T-helper 17 cell (primary cell): ENCODE measurements at places on chromosomes 1 and 21. TPM values are rescaled to one million over a fixed set of nuclear protein-coding genes. Genes with fewer than 3 reads are reported as not detected.

Gene COL24A1
- 0.94 TPM for total RNA-seq

Gene FCAMR
- not detected for total RNA-seq

Gene MAP3K21
- 1.4 TPM for total RNA-seq

Gene MEX3A
- not detected for total RNA-seq

Gene AADACL4
- total RNA-seq = not detected

Gene MYBPHL
- not detected for total RNA-seq

Gene FCRL3
- 3.4 TPM for total RNA-seq

Gene LCE2A
- total RNA-seq = not detected

Gene ANKRD65
- total RNA-seq = not detected

DNA sequence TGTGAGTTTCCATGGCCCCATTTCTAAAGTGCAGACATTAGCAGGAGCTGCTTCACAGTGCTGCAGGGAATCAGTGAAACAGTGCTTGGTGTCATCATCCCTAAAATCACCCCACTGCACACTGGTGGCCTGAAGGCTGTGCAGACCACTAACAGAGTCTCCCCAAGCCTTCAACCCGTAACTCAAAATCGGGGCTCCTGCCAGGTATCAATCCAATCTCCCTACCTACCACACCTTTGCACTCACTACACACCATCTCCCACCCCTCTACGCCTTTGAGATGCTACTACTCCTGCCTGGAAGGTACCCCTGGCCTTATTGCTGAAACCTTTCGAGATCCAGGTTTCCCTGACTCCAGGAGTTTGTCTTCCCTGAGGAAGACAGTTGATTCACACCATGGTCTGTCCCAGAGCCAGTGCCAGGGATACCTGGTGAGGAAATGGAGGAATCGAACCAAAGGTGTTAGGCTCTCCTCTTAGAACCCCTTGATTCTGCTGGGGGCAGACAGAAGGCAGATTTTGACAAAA, 25.5 kb downstream of the SLC2A1 start:
- H3K4me1 ChIP-seq = peaks cover 70% of the 10 kb centered on the region
- no peaks in the 10 kb centered on the region for H3K27me3 ChIP-seq
- peaks cover 5% of the 10 kb centered on the region for H3K36me3 ChIP-seq
- DNase-seq = no peak

- DNase-seq = no peak
- H3K4me1 ChIP-seq = peaks cover 3% of the 10 kb centered on the region
- H3K36me3 ChIP-seq = peaks cover 2% of the 10 kb centered on the region
- no peak overlapping the region for H3K4me3 ChIP-seq
Measured at GRCh38 chr1:12629985-12630760, 12.2 kb upstream of the DHRS3 start.

GRCh38 chr1:201750934-201751333, 78.0 kb upstream of the IPO9 start:
- peaks cover 24% of the 10 kb centered on the region for H3K27me3 ChIP-seq
- peaks cover 5% of the 10 kb centered on the region for H3K36me3 ChIP-seq
- no peak overlapping the region for H3K4me3 ChIP-seq
- H3K4me1 ChIP-seq = peaks cover 16% of the 10 kb centered on the region

DNA sequence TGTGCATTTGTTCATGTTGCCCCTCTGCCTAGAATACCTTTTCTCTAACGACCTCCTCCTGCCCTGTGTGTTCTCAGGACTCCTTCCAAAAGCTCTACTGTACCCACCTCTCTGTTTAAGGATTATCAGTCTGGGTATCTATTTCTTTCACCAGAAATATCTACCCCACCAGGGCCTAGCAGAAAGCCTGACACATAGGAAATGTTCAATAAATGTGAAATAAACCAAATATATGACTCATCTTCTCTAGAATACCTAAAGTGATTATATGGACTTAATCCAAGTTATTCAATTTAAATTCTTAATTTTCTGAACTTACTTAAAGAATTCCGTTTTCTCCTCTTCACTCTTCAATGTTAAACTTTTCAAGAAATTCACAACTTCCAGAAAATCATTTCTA, 27.1 kb downstream of the SCYL3 start:
- H3K4me3 ChIP-seq = no peak overlapping the region
- H3K4me1 ChIP-seq = peaks cover 10% of the 10 kb centered on the region
- H3K27me3 ChIP-seq = no peaks in the 10 kb centered on the region
- DNase-seq = no peak
- peak overlapping the region; percentile 81 for H3K27ac ChIP-seq
- H3K36me3 ChIP-seq = peaks cover 26% of the 10 kb centered on the region

DNA sequence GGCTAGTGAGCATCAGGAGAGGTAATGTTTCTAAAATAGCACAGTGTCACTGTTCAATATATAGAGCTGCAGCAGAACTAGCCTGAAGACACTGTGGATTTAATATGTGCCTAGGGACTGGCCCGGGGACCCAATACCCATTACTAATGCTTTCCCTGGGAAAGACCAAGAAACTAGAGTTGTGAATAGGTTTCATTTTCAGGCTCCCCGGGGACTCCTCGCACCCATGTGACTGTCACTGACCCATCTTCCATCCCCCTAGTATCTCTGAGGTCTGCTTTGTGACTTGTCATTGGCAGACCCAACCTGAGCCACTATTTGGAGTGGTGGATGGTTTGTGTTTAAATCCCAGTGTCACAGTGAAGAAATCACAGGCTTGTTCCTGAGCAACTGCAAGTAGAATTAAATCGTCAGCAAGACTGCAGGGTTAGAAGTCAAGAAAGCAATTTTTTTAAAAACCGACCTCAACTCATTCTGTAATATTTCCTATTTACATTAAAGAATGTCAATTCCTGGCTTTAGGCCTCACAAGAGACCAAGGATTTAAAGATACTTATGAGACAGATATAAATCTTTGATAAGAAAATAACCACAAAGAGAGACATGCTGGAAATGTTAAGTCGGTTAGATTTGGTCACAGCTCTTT, 130.0 kb upstream of the TNR start:
- no peak overlapping the region for H3K27ac ChIP-seq
- no peak for DNase-seq
- H3K4me1 ChIP-seq = no peaks in the 10 kb centered on the region
- peaks cover 18% of the 10 kb centered on the region for H3K27me3 ChIP-seq

GRCh38 chr21:25421321-25422028, 185.8 kb downstream of the MRPL39 start:
- peak overlapping the region; percentile 34 for H3K27ac ChIP-seq
- H3K4me3 ChIP-seq = peak overlapping the region; percentile 73
- H3K27me3 ChIP-seq = peaks cover 21% of the 10 kb centered on the region
- H3K36me3 ChIP-seq = no peaks in the 10 kb centered on the region

GRCh38 chr1:10943991-10944730, 68.3 kb upstream of the TARDBP start:
- DNase-seq = no peak
- peak overlapping the region; percentile 39 for H3K4me3 ChIP-seq
- peaks cover 3% of the 10 kb centered on the region for H3K36me3 ChIP-seq
- peaks cover 28% of the 10 kb centered on the region for H3K4me1 ChIP-seq
- H3K27me3 ChIP-seq = peaks cover 32% of the 10 kb centered on the region
- no peak overlapping the region for H3K27ac ChIP-seq

- DNase-seq = no peak
- H3K4me3 ChIP-seq = no peak overlapping the region
- no peaks in the 10 kb centered on the region for H3K36me3 ChIP-seq
- H3K4me1 ChIP-seq = no peaks in the 10 kb centered on the region
- H3K27ac ChIP-seq = no peak overlapping the region
Measured at GRCh38 chr1:208807446-208808127, 563.4 kb upstream of the PLXNA2 start.

GRCh38 chr1:27523337-27524020, 33.5 kb upstream of the WASF2 start:
- peaks cover 6% of the 10 kb centered on the region for H3K36me3 ChIP-seq
- peak overlapping the region; percentile 98 for H3K27ac ChIP-seq
- no peak for DNase-seq
- H3K27me3 ChIP-seq = no peaks in the 10 kb centered on the region
- H3K4me1 ChIP-seq = peaks cover 59% of the 10 kb centered on the region

DNA sequence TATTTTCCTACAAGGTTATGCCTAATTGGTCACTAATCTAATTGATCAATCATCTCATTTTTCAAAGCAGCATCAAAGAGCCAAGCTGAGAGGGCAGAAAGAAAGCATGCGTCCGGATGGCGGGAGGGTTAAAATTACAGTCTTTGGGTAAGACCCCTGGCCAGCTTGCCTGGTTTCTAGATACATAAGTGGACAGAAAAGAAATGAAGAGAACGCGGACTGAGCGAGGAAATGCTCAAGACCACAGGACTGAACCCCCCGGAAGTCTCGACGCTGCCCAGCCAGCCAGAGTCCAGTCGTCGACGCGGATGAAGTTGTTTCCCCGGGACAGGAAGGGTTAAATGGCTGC, 297.2 kb downstream of the OMA1 start:
- DNase-seq = no peak
- H3K36me3 ChIP-seq = no peaks in the 10 kb centered on the region
- H3K27ac ChIP-seq = no peak overlapping the region
- H3K4me1 ChIP-seq = peaks cover 2% of the 10 kb centered on the region
- peaks cover 51% of the 10 kb centered on the region for H3K27me3 ChIP-seq
- no peak overlapping the region for H3K4me3 ChIP-seq

GRCh38 chr1:3547055-3548005, 64.0 kb downstream of the MEGF6 start:
- no peak overlapping the region for H3K4me3 ChIP-seq
- H3K4me1 ChIP-seq = no peaks in the 10 kb centered on the region
- H3K36me3 ChIP-seq = no peaks in the 10 kb centered on the region
- no peak overlapping the region for H3K27ac ChIP-seq
- DNase-seq = no peak

DNA sequence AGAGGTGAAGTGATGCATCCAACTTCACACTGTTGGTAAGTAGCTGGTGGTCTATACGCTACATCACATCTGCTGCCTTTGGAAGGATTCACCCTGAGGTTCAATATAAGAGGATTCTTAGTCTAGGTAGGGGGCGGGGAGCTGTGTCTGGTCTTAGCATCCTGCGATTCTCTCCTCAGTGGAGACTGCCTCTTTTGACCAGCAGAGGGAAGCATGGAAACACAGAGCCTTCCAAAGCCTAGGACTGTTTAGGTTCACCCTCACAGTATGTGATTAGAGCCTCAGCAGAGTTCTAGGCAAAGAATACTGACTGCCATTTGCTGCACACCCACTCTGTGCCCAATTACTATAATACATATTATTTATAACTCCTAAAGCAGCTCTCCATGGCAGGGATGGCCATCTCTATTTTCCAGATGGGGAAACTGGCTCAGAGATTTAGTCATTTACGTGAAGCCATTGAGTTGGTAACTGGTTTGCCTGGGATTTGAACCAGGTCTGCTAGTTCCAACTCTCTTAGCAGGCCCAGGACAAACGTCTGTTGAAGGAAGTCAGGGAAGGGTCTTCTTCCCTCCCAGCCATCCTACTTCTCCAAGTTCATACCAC, 28.9 kb upstream of the EFCAB14 start:
- no peaks in the 10 kb centered on the region for H3K4me1 ChIP-seq
- peaks cover 83% of the 10 kb centered on the region for H3K27me3 ChIP-seq
- H3K4me3 ChIP-seq = no peak overlapping the region
- no peak for DNase-seq
- peaks cover 5% of the 10 kb centered on the region for H3K36me3 ChIP-seq
- H3K27ac ChIP-seq = no peak overlapping the region

DNA sequence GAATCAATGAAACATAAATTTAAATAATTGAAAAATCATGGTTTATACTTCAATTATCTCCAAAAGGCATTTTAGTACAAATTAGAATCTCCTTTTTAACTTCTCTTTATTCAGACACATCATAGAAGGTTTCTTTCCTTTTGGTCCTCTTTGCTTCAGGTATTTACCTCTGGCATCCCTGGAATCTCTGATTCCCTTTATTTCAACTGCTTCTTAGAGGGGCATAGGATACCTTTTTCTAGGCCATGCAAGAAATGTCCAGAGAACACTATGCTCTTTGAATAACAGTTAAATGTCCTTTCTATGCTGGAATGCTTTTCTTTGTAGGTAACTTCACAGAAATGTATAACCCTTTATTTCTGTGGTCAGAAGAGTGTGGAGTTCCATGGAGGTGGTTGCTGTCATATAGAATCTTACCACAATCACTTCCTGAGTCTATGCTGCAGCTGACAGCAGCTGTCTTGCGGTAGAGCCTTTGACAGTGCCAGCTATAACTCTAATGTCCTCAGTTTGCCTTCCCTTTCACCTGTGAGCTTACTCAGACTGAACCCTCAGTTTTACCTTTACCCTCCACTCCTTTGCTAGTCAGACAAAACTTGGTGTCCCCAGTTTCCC, 8.6 kb downstream of the LAMC2 start:
- no peak for DNase-seq
- peak overlapping the region; percentile 59 for H3K4me3 ChIP-seq
- peaks cover 9% of the 10 kb centered on the region for H3K36me3 ChIP-seq
- peak overlapping the region; percentile 86 for H3K27ac ChIP-seq
- peaks cover 23% of the 10 kb centered on the region for H3K27me3 ChIP-seq

- H3K27me3 ChIP-seq = no peaks in the 10 kb centered on the region
- DNase-seq = no peak
- H3K27ac ChIP-seq = peak overlapping the region; percentile 34
- no peak overlapping the region for H3K4me3 ChIP-seq
- H3K4me1 ChIP-seq = peaks cover 5% of the 10 kb centered on the region
Measured at GRCh38 chr1:192522673-192523072, 52.9 kb upstream of the RGS1 start.

DNA sequence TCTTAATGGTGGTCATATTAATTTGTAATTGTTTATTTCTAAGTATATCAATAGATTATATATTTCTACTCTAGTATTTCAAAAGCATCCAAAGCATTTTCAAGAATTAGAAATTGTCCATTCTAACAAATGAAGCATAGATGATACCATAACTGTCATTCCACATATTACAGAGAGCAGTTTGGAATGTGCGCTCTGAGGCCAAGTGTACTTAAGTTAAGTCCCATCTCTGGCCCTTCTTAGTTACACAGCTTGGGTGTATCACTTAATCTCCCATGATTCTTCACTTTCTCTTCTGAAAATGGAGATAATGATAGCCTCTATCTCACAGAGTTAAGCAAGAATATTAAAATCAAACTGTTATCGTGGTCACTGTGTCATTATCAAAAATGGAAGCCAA, 281.1 kb downstream of the MRPL39 start:
- no peak overlapping the region for H3K27ac ChIP-seq
- DNase-seq = no peak

- DNase-seq = no peak
- peaks cover 7% of the 10 kb centered on the region for H3K36me3 ChIP-seq
- H3K4me3 ChIP-seq = no peak overlapping the region
- no peaks in the 10 kb centered on the region for H3K4me1 ChIP-seq
Measured at GRCh38 chr1:210437111-210437510, 108.4 kb downstream of the HHAT start.

DNA sequence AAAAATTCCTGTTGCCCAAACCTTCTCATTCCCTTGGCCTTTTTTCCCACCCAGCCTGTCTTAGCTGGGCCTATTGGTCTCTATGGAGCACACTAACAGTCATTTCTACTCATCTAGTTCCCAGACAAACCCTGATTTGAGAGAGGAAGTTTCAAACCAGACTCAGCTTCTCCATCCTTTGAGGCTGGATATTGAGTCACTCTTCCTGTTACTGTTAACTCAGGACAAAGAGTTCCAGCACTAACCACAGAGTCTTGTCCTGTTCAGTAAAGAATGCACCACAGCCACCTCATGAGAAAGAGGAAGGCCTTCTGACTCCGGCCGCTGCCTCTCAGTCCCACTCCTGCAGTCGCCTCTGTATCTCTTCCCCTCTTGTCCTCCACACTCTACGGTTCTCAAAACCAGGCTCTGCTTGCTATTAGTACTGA, 137.8 kb downstream of the PTPRC start:
- no peaks in the 10 kb centered on the region for H3K36me3 ChIP-seq
- H3K4me3 ChIP-seq = no peak overlapping the region
- H3K27ac ChIP-seq = no peak overlapping the region
- H3K4me1 ChIP-seq = no peaks in the 10 kb centered on the region

- H3K4me1 ChIP-seq = peaks cover 18% of the 10 kb centered on the region
- no peaks in the 10 kb centered on the region for H3K27me3 ChIP-seq
- H3K27ac ChIP-seq = no peak overlapping the region
- DNase-seq = no peak
Measured at GRCh38 chr1:113895961-113896360, 8.6 kb upstream of the BCL2L15 start.
